Aorta (tissue), 5 donors: ENCODE measurements at places on chromosomes 5 and 9. TPM values are rescaled to one million over a fixed set of nuclear protein-coding genes. Genes with fewer than 3 reads are reported as not detected.

Gene NEURL1B
- total RNA-seq: 65.8 TPM

Gene C5orf63
- total RNA-seq: 6.2 TPM

Gene OBP2B
- total RNA-seq: not detected

Gene TIGD6
- 3.8 TPM for total RNA-seq

Gene PCDHA1
- not detected for total RNA-seq

Gene CCL27
- not detected for total RNA-seq
